ENCODE measurements at places on chromosomes 4 and X.

DNA sequence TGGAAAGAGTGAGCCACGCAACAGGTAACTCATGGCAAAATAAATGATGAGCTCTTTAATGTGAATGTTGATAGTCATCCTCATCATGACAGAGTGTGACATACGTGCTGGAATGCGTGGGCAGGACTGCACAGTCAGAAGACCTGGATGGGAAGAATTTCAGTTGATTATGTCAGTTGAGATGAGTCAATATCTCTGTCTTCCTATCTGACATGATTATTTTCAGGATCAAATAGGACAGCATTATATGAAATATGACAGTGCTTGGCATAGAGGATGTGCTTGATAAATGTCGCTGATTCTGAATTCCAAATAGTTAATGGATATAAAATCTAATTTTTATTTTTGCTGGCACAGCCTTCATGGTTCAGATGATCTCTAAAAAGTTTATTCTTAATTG is 95.1 kb downstream of the IL15 start:
- DNase-seq, result peak; percentile 2

DNA sequence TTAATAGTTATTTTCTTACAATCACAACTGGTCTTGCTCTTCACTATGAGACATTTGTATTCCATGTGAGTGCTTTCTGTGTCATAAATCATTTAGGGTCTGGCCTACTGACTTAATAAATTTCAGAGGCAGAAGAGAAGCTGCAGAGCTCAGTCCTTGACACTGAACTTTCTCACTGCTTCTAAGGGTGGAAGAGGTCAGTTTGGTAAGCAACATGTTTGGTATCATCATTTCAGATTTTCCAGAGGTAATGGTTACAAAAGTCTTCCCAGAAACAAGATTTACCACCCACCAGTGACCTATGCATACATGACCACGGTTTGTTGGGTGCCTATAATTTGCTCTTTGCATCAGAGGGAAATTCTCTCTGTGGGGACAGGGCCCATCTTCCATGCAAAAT is 148.6 kb downstream of the NR3C2 start:
- DNase-seq, result no peak

DNA sequence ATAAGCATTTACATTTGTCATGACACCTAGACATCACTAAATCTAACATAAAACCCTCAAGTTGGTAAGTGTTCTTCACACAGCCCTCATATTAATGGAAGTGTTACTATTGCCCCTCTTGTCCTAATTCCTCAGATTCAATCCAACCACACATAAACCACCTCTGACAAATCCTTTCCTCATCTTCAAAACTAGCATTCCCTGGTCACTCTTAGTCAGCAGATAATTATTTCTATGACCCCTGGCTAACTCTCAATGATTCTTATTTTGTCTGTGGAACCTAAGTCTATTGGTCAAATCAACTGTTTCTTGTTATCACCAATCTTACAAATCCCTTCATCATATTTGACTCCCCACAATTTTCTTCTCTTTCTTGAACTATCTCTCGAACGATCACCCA is 168.6 kb downstream of the PPP3CA start:
- DNase-seq, result no peak

DNA sequence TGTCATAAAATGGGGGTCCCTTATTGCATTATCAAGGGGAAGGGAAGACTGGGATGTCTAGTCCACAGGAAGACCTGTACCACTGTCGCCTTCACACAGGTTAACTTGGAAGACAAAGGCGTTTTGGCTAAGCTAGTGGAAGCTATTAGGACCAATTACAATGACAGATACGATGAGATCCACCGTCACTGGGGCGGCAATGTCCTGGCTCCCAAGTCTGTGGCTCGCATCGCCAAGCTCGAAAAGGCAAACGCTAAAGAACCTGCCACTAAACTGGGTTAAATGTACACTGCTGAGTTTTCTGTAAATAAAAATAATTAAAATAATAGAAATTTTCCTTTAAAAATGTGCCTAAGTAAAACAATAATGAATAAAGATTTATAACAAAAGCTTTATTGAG is 30.6 kb downstream of the AASDH start:
- DNase-seq, result no peak

- DNase-seq, result no peak
These were observed 423.1 kb upstream of the PITX2 start for GRCh38 chr4:111045992-111046391.

DNA sequence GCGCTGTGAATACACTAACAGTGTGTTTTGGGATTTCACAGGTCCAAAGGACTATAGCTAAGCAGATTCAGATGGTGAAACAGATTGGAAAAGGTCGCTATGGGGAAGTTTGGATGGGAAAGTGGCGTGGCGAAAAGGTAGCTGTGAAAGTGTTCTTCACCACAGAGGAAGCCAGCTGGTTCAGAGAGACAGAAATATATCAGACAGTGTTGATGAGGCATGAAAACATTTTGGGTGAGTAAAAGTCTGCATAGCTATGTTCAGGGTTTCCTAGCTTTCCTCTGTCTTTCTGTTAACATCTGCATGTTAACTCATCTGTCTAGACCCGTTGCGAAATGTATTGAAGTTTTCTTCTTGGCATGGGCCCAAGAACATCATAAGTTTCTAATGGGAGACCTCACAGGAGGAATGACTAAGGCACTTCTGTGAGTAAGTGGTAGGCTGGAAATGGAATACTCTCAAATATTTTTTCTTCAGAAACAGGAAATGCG is 372.1 kb downstream of the BMPR1B start:
- no peak for DNase-seq

DNA sequence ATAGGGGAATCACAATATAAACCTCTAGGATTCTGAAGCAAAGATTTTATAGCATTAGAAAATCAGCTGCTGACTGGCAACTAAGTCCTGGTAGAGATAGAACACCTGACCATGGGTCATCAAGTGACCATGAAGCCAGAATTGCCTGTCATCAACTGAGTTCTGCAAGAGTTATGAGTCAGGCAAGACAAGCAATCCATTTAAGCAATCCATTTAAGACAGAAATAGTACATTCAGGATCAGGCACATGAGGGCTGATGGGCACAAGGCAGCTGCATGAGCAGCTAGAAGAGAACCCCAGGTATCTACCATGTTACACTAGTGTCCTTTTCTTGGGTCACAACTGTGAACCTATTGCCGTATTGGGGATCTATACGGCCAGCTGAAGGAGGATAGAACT is 98.9 kb downstream of the SPRY1 start:
- DNase-seq, result no peak

- no peak for DNase-seq
These were observed 279.0 kb upstream of the GK2 start for GRCh38 chr4:79687006-79687405.

- DNase-seq, result no peak
These were observed 737.8 kb upstream of the FRG1 start for GRCh38 chr4:189202869-189203271.

GRCh38 chrX:69073241-69073640 is 92.0 kb downstream of the PJA1 start:
- DNase-seq, result no peak

DNA sequence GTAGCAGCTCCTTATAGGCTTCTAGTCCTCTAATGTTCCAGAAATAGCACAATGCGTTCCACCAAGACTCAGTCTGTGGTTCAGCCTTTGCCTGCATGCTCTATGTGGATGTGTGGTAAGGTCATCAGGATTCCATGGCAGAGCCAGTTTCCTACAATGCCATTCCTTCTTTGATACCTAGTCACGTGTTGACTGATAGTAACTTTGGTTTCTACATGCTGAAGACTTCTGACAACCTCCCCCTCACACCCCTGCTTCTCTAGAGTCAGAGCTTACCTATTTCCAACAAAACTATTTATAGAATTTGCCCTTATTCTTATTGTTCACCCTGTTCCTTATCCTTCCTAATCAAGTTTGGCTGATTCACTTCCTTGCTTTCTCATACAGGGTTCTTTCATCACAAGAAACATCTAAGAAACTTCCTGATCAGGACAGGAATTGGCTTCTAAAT is 81.1 kb downstream of the CT47B1 start:
- peak; percentile 53 for DNase-seq

DNA sequence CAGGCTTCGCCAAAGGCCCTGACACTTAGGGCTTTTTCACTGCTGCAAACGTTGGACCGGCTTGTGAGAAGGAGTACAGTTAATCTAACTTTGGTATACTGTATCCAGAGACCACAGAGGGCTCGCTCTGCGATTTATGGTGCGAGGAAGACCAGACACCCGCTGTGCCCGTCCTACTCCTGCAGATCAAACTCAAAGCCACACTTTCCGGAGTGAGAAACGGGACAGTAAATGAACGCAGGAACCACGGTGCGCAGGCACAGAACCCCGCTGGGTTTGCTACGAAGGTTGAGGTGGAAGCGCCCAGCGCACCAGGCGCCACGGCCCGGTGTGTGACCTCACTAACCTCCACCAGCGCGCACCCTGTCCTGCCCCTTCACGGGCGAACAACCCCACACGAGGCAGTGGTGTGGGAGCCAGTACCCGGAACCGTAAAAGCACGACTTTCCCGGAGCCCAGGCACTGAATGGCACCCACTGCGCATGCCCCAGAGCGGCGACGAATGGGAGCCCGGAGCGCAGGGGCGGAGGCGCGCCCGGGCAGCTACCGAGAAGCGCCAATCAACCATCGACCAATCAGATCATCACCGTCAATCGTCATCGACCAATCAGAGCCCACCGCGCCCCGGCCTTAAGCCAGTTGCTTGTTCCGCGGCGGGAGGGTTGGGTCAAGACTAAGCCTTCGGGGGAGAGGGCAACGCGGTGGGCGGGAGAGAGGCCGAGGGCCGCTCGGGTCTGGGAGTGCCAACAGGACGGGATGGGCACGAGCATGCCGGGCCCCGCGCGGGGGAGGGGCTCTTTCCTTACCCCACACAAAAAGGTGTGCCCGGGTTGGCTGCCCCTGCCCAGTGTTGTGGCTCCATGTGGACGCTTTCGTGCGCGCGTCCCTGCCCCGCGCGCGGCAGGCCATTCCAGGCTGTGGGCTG is 21.3 kb upstream of the WDR45 start:
- DNase-seq, result peak; percentile 79

DNA sequence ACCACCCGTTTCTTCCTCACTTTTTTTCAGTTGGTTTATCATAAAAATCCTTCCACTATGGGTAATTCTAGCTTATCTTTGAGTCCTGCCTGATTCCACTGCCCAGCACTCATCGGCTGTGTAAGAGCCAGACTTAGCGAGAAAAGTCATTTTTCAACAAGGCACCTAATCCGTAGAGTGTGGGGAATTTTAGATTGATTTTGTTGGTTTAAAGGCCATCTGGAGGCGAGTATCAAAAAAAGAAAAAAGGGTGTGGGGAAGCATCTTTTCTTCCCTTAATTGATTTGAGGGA is 134.4 kb downstream of the TET2 start:
- DNase-seq, result no peak

GRCh38 chr4:142727149-142727548 is 119.0 kb downstream of the INPP4B start:
- DNase-seq, result no peak

- no peak for DNase-seq
These were observed 301.9 kb downstream of the TLL1 start for GRCh38 chr4:166174717-166175490.

DNA sequence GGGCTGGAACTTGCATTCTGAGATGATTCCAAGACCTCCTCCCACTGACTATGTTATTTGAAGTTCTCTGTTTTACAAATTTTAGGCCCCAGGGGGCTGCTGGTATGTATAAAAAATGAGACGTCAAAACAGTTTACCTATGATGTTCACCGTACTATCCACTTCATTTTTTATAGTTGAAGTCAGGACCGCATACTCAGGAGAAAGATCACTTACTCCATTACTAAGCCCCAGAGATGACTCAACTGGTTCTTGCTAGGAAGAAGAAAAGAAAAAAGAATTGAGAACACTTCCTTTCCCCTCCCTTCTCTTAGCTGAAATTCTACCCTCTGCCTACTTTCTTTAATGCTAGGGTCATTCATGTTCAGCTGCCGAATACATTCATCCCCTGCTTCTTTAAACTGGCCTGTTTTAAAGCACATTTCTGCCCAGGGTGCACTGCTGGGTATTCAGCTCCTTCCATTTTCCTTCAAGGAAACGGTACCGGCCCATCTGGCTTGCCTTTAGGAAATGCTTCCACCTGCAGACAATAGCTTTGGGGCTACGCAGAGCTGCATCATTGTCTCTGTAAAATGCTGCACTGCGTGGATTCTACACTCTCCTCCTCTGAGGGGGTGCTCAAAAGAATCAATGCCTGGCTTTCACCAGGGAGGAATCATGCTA is 66.2 kb downstream of the IRF2 start:
- no peak for DNase-seq

DNA sequence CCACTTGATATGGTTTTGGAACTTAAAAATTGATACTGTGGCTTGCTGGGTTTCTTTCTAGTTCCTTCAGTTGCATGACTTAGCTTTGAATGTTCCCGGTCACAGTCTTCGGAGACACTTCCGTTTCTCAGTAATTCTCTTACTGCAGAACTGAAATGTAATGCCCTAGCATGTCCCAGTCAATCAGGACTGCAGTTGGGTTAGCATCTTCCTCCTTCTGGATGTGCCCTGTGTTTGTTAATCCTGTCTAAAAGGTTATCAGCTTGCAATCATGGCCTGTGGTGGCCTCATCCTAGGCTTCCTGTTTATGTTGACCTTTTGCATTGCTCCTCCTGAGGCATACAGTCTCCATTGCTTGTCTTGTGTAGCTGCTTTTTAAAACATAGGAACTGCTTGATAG is 275.9 kb downstream of the ARHGAP10 start:
- no peak for DNase-seq

- DNase-seq, result no peak
These were observed 281.7 kb downstream of the UNC5C start for GRCh38 chr4:95267081-95267480.

GRCh38 chr4:109930872-109931271 is 18.2 kb downstream of the EGF start:
- DNase-seq, result no peak

GRCh38 chr4:657338-657833 is 16.7 kb downstream of the ATP5ME start:
- no peak for DNase-seq

- no peak for DNase-seq
These were observed 637 bp upstream of the SYN1 start for GRCh38 chrX:47620303-47620685.

- no peak for DNase-seq
These were observed 22.9 kb downstream of the SHISA3 start for GRCh38 chr4:42420140-42420539.

DNA sequence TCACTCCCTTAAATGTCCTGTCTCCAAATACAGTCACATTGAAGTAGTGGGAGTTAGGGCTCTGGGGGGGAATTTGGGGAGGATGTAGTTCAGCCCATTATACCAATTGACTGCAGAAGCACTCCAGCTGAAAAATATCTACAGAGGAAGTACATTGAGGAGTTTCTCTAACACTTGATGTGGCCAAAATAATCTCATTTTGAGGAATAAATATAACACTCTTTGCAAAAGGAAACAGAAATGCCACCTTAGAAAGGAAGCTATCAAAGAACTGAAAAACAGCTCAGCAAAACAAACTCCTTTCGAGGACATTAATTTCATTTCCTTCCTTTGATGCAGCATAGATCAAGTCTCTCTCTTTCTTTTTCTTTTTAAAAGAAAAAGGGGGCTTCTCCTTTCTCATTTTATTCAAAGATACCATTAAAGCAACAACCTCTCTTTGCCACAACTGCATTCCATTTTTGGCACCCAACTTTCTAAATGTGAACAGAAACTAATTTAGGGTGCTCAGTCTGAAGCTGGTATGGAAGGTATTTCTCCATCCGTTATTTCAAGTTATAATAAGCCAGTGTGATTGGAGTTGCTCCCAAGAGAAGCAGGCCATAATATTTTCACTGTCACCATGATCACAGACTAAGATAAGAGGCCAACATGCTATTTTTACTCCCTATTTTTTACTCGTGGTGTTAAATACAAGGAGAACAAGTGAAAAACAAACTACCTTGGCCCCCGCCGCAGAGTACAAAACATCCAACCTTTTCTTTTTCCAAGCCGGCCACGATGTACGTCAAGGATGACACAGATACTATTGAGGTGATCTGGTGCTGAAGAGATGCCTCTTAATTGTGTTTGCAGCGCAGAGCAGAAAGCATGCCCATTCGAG is 230.4 kb upstream of the GATB start:
- no peak for DNase-seq

Data from caudate nucleus (tissue), 63 donors.